Activated naive CD4-positive, alpha-beta T cell treated with Interleukin-2 at 50 U/mL for 16 hours (primary cell): ENCODE measurements at places on chromosomes 6 and 20.

GRCh38 chr20:19802492-19803158 lies 44.6 kb downstream of the RIN2 start:
- DNase-seq: no peak

- DNase-seq: no peak
Observed at GRCh38 chr6:85948481-85948880, 305.8 kb upstream of the SYNCRIP start.

DNA sequence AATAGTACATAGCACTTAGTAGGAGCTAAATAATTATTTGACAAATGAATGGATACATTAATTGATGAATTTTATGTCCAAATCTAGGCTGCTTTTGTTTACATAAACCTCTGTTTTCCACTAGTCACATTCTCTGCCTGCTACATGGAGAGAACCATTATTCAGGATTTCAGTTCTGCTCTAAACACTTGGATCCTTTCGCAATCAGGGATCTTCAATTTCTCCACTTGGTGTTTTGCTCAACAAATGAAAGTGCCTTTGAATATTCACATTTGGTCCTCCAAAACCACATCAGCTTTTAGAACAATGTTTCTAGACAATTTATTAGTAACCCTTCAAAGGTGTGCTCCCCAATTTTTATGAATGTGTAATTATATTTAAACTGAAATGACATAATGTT lies 30.6 kb upstream of the HLA-DQB1 start:
- DNase-seq: no peak

DNA sequence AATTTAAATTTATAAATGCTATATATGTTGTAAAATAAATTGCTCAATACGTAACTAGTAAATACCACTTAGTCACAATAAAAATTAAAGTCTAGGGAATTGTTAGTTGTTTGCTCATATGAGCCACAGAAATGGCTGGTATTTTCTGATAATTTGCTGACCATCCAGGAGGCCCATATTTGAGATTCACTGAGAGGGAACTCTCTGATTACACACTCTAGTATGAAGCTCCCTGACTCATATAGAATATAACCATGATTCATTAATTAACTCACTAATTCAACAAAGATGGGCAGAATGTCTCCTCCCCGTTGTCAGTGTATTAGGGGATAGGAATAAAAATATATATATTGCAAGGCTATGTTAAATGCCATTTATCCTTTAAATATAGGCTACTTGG lies 46.6 kb upstream of the TMEM30A start:
- DNase-seq: no peak

DNA sequence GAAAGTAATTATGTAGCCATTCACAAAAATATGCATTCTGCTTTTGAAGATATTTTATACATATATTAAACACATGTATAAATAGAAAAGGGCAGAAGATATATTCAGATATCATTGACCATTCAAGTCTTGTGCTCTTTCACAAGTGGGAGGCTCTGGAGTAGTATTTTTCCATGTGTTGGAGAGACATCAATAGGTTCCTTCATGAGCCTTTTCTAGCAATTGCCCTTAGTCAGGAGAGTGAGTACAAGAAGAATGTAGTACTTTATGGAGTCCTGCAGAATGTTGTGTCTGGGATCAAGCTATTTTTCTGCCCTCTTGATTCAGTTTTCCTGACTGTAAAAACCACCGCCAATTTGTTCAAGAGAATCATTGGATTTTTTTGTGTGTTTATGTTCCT lies 117.9 kb downstream of the LRRC1 start:
- no peak for DNase-seq

DNA sequence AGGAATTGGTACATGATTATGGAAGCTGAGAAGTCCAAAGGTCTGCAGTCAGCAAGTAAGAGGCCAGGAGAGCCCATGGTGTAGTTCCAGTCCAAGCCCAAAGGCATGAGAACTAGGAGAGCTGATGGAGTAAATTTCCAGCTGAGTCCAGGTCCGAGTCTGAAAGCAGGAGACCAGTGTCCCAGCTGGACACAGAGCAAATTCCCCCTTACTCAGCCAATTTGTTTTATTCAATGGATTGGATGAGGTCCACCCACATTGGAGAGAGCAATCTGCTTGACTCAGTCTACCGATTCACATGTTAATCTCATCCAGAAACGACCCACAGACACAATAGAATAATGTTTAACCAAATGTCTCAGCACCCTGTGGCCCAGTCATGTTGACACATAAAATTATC lies 14.9 kb downstream of the TMEM181 start:
- no peak for DNase-seq

GRCh38 chr20:6299456-6299855 lies 176.6 kb upstream of the FERMT1 start:
- DNase-seq: no peak

- no peak for DNase-seq
Observed at GRCh38 chr20:30281584-30282197, 975.8 kb upstream of the DEFB115 start.

DNA sequence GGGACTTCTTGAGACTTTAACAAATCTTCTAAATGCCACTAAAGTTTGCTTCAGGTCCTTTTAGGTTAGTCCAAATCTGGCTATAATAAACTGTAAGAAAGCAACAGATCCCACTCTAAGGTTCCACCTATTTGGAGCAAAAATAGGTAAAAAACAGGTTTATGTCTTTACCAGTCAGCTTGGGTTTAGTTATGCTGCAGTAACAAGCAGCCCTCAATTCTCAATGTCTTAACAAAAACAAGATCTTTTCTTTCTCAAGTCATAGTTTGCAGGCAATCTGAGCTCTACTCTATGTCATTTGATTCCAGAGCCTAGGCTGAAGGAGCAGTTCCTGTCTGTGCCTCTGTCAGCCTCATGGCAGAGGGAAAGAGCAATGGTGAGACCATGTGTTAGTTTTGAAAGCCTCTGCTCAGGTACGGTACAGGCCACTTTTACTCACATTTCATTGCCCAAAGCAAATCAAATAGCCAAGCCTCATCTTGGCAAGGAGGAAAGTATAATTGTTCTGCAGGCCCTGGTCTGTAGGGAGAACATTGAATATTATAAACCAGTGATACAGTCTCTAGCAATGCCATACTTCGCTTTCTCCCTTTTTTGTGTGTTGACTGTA lies 108.6 kb downstream of the CD83 start:
- no peak for DNase-seq

- no peak for DNase-seq
Observed at GRCh38 chr20:40849456-40849855, 160.4 kb upstream of the MAFB start.
